NCI-H2171 treated with DMSO at 0.1 percent for 48 hours (cell line): ENCODE measurements at places on chromosomes 4 and X.

DNA sequence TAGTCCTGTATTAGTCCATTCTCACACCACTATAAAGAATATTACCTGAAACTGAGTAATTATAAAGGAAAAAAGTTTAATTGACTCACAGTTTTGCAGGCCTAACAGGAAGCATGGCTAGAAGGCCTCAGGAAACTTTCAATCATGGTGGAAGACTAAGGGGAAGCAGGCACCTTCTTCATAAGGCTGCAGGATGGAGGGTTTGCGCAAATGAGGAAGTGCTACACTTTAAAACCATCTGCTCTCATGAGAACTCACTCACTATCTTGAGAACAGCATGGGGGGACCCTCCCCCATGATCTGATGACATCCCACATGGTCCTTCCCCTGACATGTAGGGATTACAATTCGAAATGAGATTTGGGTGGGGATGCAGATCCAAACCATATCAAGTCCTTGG is 12.1 kb upstream of the MAGEA11 start:
- no peak for DNase-seq

DNA sequence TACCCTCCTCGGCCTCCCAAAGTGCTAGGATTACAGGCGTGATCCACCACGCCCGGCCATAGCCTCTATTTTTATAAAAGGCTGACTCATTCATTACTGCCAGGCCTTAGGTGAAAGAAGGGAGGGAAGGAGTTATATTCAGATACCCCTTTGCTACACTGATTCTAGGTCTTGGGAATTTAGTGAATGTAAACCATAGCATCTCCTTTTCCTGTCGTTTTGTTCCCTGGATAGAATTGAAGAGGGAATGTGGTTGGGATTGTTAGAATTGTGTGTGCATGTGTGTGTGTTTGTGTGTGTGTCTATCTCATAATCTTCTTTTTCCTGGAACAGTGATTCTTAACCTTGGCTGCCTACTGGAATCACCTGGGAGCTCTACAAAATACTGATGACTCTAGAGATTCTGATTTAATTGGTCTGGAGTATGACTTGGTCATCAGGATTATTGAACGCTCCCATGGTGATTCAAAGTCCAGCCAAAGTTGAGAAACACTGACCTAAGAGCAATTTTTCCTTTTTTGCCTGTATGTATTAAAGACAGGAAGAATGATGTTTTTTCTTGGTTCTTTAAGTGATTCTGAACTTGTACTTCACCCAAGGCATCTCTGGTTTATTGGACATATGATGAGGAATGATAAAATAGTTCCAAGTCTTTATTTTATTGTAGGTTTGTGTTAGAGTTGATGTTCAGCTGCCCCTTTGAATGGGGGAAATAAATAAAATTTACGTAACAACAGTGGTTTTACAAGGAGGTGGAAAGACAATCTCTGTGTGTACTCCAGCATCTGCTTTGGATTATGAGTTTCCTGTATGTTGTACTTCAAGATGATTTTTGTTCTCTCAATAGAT is 37.0 kb downstream of the NAP1L5 start:
- DNase-seq: no peak

GRCh38 chr4:106334741-106335470 is 18.6 kb downstream of the AIMP1 start:
- no peak for DNase-seq

GRCh38 chr4:97670703-97671269 is 472.5 kb downstream of the STPG2 start:
- DNase-seq: no peak

- no peak for DNase-seq
Observed at GRCh38 chr4:8319731-8320385, 50.3 kb downstream of the HTRA3 start.

GRCh38 chr4:17475481-17475880 is 36.4 kb downstream of the QDPR start:
- DNase-seq: no peak

DNA sequence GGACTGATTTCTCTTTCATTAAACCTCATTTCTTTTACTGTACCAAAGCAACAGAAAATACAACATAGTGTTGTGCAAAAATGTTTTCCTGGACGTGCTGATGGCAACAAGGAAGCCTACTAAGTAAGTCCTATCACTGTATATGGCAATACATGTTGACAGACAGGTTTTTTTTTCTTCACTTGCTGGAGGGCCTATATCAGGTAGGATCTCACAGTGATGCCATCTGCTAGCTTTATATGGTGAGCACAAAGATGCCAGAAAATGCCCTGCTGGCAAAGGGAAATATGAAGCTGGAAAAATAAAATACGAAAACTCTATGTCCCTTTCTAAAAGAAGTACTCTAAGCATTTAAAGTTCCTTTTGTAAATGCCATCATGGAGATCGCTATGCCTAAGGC is 119.0 kb upstream of the PDLIM3 start:
- DNase-seq: peak; percentile 65

DNA sequence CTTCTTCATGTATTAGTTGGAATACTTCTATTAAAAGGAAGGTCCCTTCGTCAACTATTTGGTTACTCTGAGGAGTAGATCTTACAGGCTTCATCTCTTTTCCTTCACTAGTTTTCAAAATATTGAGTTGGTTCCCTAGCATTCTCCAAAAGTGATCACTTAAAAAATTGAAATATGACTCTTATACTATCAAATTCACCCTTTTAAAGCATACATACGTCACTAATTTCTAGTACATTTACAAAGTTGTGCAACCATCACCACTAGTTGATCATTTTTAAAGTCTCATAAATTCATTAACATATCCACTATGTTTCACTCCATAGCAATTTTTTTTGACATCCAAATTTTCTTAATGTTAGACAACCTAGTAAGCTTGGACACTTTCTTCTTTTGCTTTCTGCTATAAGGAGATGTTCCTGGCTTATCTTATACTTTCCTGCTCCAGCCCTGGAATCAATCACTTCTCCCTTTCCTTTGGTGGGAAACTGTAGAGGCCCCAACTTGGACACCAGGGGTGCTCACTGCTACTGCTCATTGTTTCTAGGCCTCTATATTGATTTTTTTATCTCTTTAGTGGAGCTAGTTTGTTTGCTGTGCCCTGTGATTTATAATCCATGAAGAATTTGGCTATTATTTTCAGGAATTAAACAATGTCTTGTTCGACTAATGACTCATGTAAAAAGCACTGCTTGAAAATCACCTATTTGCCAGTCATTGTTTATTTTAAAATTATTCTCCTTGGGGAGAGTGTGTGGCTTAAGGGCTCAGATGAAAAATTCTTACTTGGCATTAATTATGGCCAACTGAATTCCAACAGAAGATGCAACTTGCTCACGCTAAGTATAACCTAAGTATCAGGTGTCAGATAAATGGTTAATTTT is 4.0 kb upstream of the ZFX start:
- DNase-seq: no peak

DNA sequence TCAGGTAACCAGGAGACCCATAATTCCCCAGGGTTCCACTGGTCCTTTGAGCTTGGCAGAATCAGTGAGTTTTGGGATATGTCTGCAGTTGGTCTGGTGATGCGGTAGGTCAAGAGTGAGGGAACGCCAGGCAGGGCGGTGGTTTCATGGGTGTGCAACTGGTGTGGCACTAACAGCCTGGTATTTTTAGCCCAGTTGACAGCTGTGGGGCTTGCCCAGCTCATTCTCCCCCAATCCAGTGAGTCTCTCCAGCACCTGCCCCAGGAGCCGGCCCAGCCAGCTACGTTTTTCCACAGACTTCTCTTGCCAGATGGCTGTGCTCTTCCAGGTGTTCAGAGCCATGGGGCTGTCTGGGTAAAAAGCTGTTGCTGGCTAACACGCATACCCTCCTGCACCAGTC is 1019.9 kb downstream of the CCSER1 start:
- peak; percentile 92 for DNase-seq

DNA sequence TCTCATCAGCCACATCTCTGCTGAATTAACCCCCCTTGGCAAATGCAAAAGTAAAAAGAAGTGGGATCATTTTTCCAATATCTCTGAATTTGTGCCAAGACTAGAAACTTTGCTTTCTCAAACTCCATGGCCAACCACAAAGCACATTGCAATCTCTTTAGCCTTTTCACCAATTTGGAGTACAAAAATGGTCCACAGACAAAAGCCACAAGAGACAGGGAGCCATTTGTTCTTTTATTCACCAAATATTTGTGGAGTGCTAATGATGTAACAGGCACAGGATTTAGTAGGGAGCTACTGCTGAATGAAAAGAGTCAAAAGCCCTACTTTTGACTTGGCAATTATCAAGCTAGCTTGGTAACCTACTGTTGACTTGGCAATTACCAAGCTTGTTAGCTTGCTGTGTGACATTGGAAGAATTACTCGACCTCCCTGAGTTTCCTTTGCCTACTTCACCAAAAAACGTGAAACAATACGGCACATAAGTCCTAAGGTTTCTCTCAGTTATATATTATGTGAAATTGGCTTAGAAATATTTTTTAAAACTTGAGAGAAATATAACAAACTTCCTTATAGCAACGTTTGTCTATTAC is 97.1 kb upstream of the KLF3 start:
- DNase-seq: no peak

- no peak for DNase-seq
Observed at GRCh38 chrX:1451661-1452515, 821 bp downstream of the ASMTL start.

DNA sequence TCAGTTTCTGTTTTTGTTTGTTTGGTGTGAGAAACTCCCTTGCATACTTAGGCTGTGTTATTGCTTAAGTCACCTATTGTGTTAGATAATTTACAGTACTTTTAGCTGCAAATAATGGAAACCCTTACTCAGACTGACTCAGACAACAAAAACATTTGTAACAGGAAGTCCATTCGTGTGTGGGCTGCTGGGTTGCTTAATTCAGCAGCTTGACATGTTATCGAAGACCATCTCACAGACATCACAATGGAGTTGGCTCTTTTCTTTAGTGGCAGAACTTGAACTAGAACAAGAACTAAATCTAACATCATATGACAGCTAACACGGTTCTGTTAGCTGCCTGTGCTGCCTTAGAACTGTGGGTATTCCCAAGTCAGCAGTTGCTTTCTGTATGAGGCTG is 9.9 kb upstream of the GABRE start:
- no peak for DNase-seq

GRCh38 chr4:182643801-182644682 is 273.1 kb downstream of the DCTD start:
- DNase-seq: peak; percentile 10

- DNase-seq: no peak
Observed at GRCh38 chr4:109801099-109801789, 555 bp downstream of the CFI start.

DNA sequence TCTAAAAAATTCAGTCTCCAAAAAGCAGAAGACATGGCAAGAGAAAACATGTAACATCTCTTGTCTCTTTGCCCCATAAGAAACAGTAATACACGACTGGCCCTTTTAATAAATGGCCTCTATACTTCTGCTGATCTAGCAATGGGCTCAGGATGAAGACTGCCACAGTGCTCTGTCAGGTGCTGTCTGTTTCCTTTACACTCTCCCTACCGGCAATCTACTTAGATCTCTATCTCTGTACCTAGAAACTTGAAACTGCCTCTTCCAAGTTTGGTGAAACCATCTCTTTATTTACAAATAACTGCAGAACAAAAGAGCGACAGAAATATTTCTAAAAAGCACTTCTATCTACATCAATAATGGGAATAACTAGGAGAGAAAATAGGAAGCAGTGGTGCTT is 685.2 kb upstream of the INTU start:
- no peak for DNase-seq

- no peak for DNase-seq
Observed at GRCh38 chr4:147367891-147368290, 113.0 kb upstream of the EDNRA start.

GRCh38 chrX:72308566-72309296 is 3.0 kb upstream of the CITED1 start:
- DNase-seq: peak; percentile 81

GRCh38 chrX:41607264-41607832 is 81.4 kb upstream of the GPR34 start:
- no peak for DNase-seq

- DNase-seq: no peak
Observed at GRCh38 chr4:6705646-6706045, 4.0 kb downstream of the MRFAP1L1 start.

- DNase-seq: no peak
Observed at GRCh38 chrX:111170017-111170416, 74.0 kb downstream of the PAK3 start.

DNA sequence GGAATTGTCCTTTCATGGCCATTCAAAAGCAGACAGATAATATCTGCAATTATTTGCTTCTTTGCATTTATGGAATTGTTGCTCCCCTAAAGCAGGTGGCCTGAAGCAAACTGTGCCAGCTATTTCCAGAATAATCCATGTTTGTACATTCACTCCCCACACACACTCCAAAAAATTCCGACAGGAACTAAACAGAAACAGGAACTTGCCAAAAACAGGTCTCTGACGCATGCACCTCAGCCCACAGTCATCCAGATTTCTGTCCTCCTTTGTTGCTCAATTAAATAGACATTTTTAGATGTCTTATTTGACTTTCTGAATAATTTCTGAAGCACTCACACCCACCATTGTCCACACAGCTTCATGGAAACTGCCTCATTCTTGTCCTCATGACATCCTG is 71.5 kb upstream of the EDNRA start:
- no peak for DNase-seq

DNA sequence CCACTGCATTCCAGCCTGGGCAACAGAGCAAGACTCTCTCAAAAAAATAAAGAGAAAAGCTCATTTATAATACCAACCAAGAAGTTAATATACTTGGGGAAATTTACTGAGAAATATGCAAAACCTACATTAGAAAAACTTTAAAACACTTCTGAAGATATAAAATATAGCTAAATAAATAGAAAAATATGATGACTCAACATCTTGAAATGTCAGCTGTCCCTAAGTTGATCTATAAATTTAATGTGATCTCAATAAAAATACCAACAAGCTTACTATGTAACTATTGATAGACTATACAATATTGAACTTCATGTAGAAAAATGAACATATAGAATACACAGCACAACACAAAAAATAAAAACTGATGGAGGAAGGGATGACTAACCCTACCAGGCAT is 87.5 kb upstream of the INTU start:
- no peak for DNase-seq

DNA sequence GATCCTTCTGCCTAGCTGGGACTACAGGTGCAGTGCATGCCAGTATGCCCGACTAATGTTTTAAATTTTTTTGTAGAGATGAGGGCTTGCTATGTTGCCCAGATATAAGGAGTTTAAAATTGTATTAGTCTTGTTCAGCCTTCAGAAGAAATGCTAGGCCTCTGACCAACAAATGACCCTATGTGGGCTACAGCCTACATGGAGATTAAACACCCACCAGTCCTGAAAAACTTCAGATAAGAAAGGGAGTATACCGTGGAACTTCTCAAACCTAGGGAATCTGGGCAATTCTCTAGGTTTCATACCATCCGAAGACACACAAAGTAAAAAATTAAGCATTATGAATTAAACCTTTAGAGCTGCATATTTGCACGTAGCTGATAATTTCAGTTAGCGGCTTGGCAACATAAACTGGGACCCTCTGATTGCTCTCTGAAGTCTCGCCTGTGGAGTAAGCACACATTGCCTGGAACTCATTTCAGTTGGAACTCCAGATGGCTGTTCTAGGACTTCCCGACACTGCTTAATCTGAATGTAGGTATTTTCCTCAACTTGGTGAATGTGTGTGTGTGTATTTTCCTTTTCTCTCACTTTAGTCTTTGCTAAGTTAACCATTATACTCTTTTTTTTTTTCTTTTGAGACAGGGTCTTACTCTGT is 33.0 kb downstream of the MOB1B start:
- no peak for DNase-seq

GRCh38 chr4:176953021-176953420 is 160.3 kb upstream of the VEGFC start:
- DNase-seq: no peak

GRCh38 chr4:62806816-62807215 is 1602.4 kb downstream of the TECRL start:
- DNase-seq: no peak
